ENCODE measurements at places on chromosomes 3 and 15. TPM values are rescaled to one million over a fixed set of nuclear protein-coding genes. Genes with fewer than 3 reads are reported as not detected.

DNA sequence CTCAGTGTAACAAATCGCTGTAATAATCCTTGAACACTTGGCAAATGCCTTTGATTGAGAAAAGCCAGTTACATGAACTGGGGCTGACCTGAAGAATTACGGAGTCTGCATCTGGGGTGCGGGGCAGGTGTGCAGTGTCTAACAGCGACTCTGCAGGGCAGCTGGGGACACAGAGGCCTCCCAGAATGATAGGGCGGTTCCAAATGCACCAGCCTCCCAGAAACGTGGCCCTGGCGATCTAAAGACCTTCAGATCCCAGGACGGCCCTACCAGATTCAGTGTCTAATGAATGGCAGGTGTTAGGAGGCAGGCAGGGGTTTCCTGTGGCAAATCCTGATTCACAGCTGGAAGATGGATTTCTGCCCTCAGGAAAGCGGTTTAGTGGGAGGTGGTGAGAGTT lies 100.5 kb upstream of the RGMA start:
- no peak overlapping the region for H3K4me3 ChIP-seq
- DNase-seq, result no peak
- no peak overlapping the region for H3K27ac ChIP-seq
- no peaks in the 10 kb centered on the region for H3K27me3 ChIP-seq
- no peaks in the 10 kb centered on the region for H3K4me1 ChIP-seq

GRCh38 chr3:33061782-33062181 lies 35.2 kb downstream of the GLB1 start:
- no peak overlapping the region for H3K27ac ChIP-seq
- no peak for DNase-seq
- H3K27me3 ChIP-seq, result no peaks in the 10 kb centered on the region

DNA sequence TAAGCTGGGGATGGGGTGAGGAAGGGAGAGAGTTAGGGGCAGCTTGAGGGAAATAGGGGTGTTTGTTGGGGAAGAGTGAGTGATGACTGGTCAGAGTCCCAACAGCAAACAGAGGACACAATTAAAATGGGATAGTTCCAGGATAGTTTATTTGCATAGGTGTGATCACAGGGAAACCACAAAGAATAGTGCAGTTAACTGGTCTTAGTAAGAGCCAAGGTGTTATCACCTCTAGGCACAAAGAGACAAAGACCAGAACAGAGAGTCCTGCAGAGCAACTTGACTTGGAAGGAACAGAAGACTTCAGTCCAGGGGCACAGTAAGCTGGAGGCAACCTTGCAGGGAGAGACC lies 42.1 kb upstream of the DLG1 start:
- no peaks in the 10 kb centered on the region for H3K27me3 ChIP-seq
- H3K27ac ChIP-seq, result no peak overlapping the region
- no peak overlapping the region for H3K4me3 ChIP-seq
- no peaks in the 10 kb centered on the region for H3K36me3 ChIP-seq
- no peak for DNase-seq

DNA sequence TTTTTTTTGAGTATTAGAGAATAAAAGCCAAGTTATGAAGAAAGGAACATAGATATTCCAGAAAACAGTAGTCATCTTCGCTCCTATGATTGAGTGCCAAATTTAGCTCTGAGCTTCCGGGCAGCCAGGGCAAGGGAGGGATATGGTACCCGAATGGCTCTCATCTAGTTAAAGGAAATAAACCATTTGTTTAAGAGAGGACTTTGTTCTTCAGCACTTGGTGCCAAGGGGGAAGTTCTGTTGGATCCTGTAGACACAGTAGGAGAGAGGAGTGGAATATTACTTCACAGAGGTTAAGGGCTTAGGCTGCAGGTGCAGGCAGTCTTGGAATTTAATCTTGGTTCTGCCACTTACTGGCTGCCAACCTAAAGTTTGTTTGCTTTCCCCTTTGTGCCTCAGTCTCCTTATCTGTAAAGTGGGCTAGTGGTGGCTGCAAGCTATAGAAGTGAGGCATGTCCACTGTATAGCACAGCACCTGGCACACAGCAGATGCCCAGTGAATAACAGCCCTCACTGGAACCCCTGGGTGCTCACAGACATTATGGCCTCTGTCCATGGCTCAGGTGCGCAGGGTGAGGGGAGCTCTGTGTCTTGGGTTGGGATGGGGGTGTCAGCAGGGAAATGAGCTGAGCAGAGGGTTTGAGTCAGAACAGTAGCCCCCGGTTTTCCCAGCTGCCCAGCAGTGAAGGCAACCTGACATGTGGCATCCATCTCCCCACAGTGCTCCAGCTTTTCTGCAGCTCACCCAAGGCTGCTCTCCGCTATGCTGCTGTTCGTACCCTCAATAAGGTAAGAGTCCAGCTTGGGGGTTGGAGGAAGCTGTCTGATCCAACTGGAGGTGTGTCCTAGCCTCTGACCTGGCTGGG lies 10.4 kb downstream of the COPG1 start:
- no peak overlapping the region for H3K27ac ChIP-seq
- peaks cover 100% of the 10 kb centered on the region for H3K36me3 ChIP-seq
- peak; percentile 37 for DNase-seq
- no peaks in the 10 kb centered on the region for H3K4me1 ChIP-seq
- no peak overlapping the region for H3K4me3 ChIP-seq

- no peak overlapping the region for H3K27ac ChIP-seq
- no peaks in the 10 kb centered on the region for H3K27me3 ChIP-seq
- DNase-seq, result no peak
- no peaks in the 10 kb centered on the region for H3K36me3 ChIP-seq
- no peak overlapping the region for H3K4me3 ChIP-seq
Measured at GRCh38 chr3:99240700-99241099, 339.2 kb upstream of the DCBLD2 start.

Gene TP63
- total RNA-seq, result not detected

Gene CD96
- total RNA-seq, result 2.3 TPM

Gene PP2D1
- total RNA-seq, result not detected

All from sigmoid colon (tissue), 7 donors.